Ammon's horn (tissue), 1 donor: ENCODE measurements at places on chromosomes 12 and 14.

DNA sequence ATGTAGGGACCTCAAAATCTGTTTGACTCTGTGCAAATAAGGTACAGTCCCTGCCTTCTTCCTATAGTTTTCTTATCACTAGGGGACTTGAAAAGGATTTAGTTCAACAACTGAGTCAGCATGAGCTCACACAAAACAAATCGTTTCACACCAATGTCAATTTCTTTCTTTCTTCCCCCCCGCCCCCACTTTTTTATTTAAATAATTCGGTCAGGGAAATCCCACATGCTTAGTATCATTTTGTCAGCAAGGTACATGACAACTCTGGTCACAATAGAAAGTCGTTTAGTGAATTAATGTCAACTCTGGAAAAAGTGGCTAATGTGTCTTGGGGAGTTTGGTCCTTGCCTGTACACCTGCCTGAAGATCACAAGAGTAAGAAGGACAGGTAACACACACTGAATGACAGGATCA lies 232.2 kb upstream of the PLEKHG7 start:
- no peak for DNase-seq

DNA sequence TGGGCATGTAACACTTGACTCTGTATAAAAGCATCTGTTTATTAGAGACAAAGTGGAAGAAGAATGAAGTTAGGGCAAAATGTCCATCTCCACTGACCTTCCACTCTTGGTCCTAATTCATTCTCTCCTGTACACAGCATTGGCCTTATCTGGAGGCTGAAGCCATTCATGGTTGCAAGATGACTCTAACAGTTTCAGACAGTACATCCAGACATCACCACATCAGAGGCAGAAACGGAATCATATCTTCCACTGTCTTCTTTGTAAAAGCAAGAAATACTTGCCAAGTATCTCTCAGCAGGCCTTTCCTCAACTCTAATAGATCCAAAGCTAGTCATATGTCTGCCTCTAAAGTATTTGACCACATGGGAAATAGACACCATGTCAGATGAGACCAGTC lies 41.1 kb downstream of the PTHLH start:
- DNase-seq = no peak

DNA sequence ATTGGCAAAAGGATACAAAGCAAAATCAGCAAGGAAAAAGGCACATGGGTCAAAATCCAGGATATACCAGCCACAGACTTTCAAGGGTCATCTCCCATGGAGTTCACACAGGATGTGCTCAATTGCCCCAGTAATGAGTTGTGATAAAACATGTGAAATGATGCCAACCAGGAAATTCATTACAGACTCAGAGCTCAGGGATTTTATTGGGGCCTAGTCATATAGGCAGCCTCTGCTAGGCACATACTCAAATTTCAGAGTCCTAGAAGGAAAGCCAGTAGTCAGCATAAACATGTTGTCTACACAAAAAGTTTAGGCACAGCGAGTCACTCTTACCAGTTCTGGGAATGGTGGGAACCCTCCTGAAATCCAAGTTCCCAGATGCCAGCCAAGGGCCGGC lies 64.4 kb upstream of the OSBPL8 start:
- DNase-seq = no peak

- no peak for DNase-seq
Measured at GRCh38 chr12:24595652-24596235, 353.2 kb downstream of the BCAT1 start.

DNA sequence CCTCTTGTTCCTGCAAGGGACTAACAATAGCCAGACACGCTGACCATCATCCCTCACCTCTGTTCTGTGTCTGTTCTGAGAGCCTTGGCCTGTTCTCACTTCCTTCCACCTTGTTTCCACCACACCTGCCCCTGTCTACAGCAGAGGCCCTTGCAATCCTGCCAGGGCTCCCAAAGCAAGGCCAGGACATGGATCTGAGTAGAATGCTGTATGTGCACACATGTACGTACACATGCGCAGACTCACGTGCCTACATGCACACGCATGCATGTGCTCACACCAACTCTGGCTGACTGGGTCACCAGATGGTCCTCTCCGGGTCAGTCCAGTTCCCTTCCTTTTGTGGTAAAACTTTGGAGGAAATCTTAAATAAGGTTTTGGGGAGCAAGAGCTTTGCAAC lies 133.0 kb upstream of the C14orf180 start:
- no peak for DNase-seq

- DNase-seq = no peak
Measured at GRCh38 chr12:65891219-65891618, 66.9 kb downstream of the HMGA2 start.

- no peak for DNase-seq
Measured at GRCh38 chr12:11906286-11906935, 164.3 kb upstream of the BCL2L14 start.

- DNase-seq = peak; percentile 36
Measured at GRCh38 chr14:59254911-59255545, 66.6 kb downstream of the DAAM1 start.

GRCh38 chr14:29536886-29537511 lies 390.6 kb downstream of the PRKD1 start:
- DNase-seq = no peak

GRCh38 chr14:99534863-99535262 lies 53.7 kb downstream of the CCNK start:
- DNase-seq = peak; percentile 65

- DNase-seq = no peak
Measured at GRCh38 chr14:65297744-65298143, 114.8 kb upstream of the FUT8 start.

GRCh38 chr14:55313480-55313879 lies 42.3 kb downstream of the FBXO34 start:
- no peak for DNase-seq

GRCh38 chr14:73753124-73753886 lies 39.1 kb upstream of the PNMA1 start:
- no peak for DNase-seq

GRCh38 chr14:73725116-73726024 lies 11.2 kb upstream of the PNMA1 start:
- peak; percentile 3 for DNase-seq

GRCh38 chr14:104517426-104517825 lies 62.1 kb upstream of the C14orf180 start:
- DNase-seq = no peak

GRCh38 chr14:80982711-80983110 lies 27.3 kb downstream of the TSHR start:
- DNase-seq = no peak

DNA sequence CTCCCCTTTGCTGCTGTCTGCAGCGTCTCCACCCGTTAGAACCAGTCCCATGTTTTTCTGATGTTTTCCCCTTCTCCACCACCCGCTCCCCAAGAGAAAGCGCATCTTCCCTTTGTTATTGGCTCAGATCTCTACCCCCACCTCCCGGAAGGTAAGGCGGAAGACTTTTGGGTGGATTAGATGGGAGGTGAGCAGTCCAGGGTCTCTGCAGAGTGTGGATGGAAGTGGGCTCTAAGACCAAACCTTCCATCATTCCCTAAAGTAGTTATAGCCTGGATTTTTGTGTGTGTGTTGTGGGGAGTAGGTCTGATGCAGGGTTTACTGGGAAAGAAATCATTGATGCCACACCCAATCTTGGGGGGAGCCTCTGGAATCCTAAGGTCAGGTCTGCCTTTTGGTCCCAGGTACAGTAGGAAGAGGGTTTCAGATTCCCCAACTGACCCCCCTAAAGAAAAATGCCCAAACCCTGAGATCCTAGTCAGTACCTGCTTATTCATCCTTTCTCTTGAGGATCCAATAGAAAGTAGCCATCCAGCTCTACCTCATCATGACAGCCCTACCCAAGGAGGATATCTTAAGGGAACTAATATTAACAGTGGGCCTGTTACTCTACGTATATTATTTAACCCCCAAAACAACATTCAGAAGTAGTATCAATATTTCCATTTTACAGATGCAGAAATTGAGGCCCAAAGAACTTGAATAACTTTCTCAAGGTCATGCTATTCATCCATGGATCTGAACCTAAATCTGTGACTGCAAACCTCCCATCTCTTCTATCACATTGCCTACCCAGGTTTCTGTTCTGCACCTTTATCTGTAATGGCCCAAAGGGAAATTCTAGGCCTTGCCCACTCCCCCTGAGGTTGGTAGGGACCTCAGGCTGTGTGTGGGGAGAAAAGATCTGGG lies 1.1 kb downstream of the KIF5A start:
- no peak for DNase-seq

GRCh38 chr14:105601360-105602242 lies 75.2 kb downstream of the TMEM121 start:
- DNase-seq = no peak

- DNase-seq = no peak
Measured at GRCh38 chr14:34407951-34408350, 54.1 kb downstream of the SPTSSA start.

DNA sequence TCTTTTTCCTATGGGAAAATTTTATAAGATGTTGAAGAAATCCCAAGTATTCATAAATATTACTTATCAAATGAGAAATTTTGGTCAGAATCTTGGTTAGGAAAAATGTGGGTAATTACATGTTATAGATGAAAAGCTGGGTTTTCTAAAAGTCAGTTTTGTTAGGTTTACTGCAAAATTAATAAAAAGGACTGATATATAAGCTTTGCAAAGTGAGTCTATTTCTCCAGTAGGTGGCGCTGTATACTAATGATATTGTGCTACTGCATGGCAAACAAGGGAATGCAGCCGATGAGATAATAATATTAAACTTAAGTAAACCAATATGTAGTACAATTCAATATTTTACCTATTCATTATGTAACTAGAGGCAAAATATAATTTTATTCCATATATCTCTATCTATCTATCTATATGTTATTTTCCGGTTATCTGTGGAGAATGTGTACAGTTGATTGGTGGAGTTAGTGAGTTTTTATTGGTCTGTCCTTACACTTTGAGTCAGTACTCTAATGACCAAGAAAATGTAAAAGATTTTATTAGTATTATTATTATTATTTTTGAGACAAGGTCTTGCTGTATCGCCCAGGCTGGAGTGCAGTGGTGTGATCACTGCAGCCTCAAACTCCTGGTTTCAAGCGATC lies 32.9 kb downstream of the MIPOL1 start:
- DNase-seq = peak; percentile 70

DNA sequence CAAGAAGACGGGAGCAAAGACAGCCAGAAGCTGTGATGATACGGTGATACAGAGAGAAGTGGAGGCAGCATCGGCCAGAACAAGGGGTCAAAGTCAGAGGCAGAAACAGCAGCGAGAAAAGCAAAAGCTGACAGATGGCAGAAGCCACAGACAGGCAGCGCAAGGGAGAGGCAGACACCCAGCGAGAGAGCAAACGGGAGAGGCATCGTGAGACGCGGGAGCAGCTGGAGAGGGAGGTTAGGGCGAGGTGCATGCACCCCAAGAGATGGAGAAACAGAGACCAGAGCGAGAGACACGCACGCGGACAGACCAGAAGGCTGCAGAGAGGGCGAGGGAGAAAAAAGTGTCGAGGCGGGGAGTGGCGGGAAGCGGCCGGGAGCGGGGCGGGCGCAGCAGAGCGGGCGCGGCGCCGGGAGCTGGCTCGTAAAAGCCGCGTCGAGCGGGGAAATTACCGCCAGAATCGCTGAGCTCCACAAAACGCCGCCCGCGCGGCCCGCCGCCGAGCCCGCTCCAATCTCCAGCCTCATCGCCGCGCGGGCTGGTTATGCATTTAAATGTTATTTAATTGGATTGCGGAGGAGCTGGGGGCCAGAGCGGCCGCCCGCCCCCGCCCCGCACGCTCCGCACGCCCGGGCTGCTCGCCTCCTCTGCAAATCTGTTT lies 15.6 kb downstream of the SMUG1 start:
- DNase-seq = peak; percentile 40

GRCh38 chr12:85057370-85057963 lies 21.3 kb downstream of the LRRIQ1 start:
- peak; percentile 32 for DNase-seq

DNA sequence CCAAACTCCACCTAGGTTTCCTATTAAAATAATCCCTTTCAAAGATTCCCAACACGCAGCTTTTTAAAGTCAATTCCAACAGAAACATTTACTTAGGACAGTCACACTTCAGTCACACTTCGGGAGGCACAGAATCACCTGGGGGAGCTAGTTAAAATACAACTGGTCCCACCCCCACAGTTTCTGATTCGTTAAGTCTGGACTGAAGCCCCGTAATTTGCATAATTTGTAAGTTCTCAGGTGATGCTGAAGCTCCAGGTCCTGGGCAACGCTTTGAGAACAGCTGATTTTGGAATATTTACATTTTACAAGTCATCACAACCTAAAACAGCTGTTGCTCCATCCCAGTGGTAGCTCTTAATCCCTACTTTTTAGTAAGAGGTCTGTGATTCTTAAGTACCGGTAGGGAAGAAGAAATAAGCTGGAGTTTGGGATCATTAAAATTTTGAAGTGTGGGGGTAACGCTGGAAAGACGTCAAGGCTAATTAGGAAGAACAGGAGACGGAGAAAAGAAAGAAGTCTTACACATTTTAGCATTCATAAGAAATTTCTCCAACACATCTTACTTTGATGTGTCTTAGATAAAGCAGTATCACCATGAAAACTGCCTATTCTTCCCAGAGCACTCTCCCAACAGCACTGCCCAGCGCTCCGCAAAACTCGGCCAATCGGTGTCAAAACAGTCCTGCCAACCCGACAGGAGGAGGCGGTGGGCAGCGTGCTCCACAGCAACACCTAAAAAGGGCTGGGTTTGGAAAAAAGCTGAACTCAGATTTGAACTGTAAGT lies 1.1 kb downstream of the IPO8 start:
- DNase-seq = peak; percentile 45

- no peak for DNase-seq
Measured at GRCh38 chr14:57834001-57834598, 31.8 kb downstream of the SLC35F4 start.

GRCh38 chr14:56794088-56794556 lies 16.2 kb downstream of the OTX2 start:
- DNase-seq = no peak

DNA sequence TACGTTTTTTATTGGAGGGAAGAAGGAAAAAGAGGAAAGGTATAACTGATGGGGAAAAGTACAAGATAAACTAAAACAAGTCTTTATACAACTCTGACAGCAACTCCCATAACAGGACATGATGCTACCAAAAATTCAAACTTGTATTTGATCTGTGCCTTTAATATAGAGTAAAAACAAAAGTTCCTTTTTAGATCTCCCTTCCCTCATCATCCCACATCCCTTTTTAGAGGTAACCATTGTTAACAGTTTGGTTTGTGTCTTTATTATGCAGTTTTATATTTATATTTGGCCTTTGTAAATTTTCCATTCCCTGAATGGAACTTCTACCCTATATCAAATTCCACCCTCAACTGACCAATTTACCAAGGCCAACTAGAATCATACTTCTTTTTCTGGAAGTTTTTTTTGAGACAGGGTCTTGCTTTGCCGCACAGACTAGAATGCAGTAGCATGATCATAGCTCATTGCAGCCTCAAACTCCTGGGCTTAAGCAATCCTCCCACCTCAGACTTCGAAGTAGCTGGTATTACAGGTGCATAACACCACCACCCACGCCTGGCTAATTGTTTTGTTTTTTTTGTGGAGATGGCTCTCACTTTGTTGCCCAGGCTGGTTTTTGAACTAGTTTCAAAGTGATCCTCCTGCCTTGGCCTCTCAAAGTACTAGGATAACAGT lies 36.9 kb downstream of the RAB21 start:
- DNase-seq = no peak

DNA sequence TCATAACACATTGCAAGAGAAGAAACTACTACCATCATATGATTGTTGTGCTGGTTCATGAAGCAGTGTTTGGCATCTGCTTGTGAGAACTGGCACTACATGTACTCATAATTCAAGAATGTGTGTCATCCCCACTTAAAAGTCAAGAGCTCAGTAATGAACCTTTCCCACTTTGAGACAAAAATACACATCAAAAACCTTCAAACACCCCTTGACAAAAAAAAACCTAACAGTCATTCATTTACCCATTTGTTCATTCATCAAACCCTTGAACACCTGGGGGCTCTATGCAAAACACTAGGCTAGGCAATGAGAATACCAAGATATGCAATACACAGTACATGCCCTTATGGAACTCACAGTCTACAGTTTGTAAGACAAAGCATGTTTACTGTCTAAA lies 40.0 kb downstream of the KIF21A start:
- no peak for DNase-seq
